ENCODE measurements at places on chromosomes 5 and 9. TPM values are rescaled to one million over a fixed set of nuclear protein-coding genes. Genes with fewer than 3 reads are reported as not detected.
A peak's percentile ranks its signal among the peaks of the same experiment; 100 is the strongest.

GRCh38 chr9:128045831-128046230 lies 21.3 kb downstream of the NAIF1 start:
- H3K27ac ChIP-seq: no peak overlapping the region
- no peaks in the 10 kb centered on the region for H3K27me3 ChIP-seq
- DNase-seq: no peak
- no peaks in the 10 kb centered on the region for H3K4me1 ChIP-seq
- no peak overlapping the region for H3K4me3 ChIP-seq

DNA sequence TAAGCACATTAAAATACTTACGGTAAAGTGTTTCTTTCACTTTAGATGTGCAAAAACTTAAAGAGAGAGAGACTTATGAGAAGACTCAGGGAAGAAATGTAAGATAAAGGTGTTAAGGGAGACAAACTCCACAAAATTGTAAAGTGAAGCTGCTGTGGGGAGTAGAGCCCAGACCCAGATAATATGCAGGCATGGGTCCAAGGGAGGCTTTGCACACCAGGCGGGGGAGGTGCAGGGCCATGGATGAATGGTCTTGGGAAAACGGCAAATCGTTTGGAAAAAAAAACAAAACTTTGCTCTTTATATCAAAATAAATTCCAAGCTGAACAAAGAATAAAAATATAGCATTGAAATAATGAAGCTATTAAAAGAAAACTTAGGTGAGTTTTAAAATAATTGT lies 9.1 kb downstream of the SYK start:
- H3K27ac ChIP-seq: peak overlapping the region; percentile 83
- no peaks in the 10 kb centered on the region for H3K27me3 ChIP-seq
- no peaks in the 10 kb centered on the region for H3K36me3 ChIP-seq
- DNase-seq: no peak

The MOB3B gene
- total RNA-seq: 24.9 TPM

DNA sequence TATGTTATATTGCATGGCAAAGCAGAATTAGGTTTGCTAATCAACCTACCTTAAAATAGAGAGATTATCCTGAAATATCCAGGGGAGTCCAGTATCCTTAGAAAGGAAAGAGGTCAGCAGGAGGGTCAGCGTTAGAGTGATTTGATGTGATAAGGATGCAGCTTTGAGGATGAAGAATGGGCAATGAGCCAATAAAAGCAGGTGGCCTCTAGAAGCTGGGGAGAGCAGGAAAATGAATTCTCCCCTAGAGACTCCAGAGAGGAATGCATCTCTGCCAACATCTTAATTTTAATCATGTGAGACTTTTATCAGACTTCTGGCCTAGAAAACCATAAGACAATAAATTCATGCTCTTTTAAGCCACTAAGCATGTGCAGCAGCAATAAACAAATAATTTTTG lies 65.7 kb upstream of the SYK start:
- H3K27me3 ChIP-seq: no peaks in the 10 kb centered on the region
- no peaks in the 10 kb centered on the region for H3K4me1 ChIP-seq
- no peaks in the 10 kb centered on the region for H3K36me3 ChIP-seq
- DNase-seq: no peak

DNA sequence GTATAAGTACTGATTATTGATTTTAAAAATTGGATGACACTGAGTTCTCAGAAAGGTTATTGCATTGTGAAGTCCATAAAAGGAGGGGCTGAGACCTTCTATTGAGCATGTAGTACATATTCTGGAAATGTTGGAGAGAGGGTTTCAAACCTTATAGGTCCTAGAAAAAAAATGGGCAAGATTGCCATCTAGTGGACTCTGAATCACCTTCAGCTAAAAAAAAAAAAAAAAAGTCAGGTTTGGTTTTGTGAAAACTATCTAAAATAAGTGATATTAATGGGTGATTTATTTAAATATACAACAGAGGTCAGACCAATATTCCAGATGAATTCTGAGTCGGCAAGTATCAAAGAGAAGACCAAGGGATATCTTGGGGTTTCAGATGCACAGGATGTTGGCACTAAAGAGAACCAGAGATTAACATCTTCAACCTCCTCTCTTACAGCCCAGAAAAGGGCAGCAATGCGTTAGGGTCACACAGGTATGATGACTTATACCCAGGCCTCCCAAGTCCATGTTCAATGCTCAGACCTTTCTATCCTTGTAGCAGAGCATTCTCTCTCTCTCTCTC lies 109.8 kb upstream of the NMUR2 start:
- H3K27me3 ChIP-seq: no peaks in the 10 kb centered on the region
- DNase-seq: no peak
- H3K36me3 ChIP-seq: no peaks in the 10 kb centered on the region
- H3K27ac ChIP-seq: no peak overlapping the region
- H3K4me3 ChIP-seq: no peak overlapping the region
- H3K4me1 ChIP-seq: no peaks in the 10 kb centered on the region

The FAM78A gene
- 30.8 TPM for total RNA-seq
